ENCODE measurements at places on chromosomes 6 and 20.

GRCh38 chr20:39278230-39278788, 316.2 kb downstream of the DHX35 start:
- DNase-seq, result no peak
- no peaks in the 10 kb centered on the region for H3K4me1 ChIP-seq
- no peak overlapping the region for H3K27ac ChIP-seq
- no peaks in the 10 kb centered on the region for H3K27me3 ChIP-seq
- H3K36me3 ChIP-seq, result no peaks in the 10 kb centered on the region
- H3K4me3 ChIP-seq, result no peak overlapping the region

DNA sequence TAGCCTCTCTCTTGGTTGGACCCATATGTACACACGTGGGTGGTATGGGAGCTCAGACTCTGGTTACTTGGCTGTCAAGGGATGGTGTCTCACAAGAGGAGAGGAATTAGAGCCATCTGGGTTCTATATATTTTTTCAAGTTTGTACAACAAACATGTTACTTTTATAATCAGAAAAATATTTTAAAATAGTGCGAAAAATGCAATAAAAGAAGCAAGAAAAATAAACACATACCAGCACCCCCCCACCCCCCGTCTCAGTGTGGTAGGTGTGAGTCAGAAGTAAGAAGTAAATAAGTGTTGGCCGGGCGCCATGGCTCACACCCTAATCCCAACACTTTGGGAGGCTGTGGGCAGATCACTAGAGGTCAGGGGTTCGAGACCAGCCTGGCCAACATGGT, 2.1 kb upstream of the TIAM2 start:
- no peaks in the 10 kb centered on the region for H3K4me1 ChIP-seq
- peaks cover 19% of the 10 kb centered on the region for H3K27me3 ChIP-seq
- H3K4me3 ChIP-seq, result no peak overlapping the region
- no peak for DNase-seq
- H3K36me3 ChIP-seq, result no peaks in the 10 kb centered on the region

DNA sequence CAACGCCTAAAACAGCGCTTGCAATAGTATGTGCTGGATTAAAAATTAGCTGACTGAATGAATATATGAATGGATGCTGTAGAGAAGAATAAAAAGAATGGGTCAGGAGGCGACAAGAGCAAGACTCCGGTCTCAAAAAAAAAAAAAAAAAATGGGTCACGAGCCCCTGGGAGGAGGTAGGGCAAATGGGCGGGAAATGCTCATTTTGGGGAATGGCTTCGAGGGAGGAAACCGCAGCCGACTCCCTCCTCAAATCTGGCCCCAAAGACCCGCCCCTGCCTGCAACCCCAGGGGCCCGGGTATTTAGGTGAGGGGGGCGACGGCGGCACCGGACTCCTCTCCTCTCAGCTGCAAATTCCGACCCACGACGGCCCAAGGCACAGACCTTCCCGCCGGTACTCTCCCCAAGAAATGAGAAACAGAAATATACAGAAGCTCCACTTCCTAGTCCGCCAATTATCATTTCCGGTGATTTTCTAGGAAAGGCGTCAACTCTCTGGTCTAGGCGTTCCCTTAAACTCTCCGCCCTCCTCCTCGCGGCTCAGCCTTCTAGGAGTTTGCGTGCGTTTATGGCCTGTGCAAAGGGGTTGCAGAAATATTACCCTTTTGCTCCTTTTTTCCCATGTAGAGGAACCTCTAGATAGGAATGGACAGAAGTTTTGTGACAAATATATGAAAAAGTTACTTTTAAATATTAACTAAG, at the start of gene ZNF311:
Gene ZNF311 (minus strand): TSS at position 133 of the 703 bp plus-strand sequence. CDS start 1,361 bp downstream, outside the sequence.
- no peaks in the 10 kb centered on the region for H3K36me3 ChIP-seq
- DNase-seq, result peak; percentile 77
- H3K4me3 ChIP-seq, result peak within 1 kb of the TSS; percentile 62
- H3K27me3 ChIP-seq, result peaks cover 7% of the 10 kb centered on the region

DNA sequence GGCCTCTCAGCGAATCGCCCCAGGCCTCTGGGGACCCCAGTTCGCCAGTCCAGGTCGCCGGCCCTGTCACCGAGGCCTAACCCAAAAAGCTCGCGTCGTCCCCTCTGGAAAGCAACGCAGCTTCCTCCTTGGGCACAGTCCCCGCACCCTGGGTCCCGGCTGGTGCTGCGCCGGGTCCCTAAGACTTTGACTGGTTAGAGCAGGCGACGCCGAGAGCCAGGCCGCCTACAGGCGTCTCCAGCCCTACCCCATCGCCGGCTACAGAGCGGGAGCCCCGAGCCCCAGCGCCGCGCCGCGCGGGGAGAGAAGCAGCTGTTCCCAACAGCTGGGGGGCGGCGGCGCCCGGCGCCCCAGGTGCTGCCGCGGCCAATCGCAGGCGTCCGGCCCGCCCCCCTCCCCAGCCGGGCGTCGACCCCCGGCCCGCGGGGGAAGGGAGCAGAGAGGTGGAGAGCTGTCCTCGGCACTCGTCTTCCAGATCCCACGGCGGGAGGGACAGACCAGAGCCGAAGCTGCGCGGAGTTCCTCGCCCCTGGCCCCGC, 540 bp upstream of the RBM24 start:
- peaks cover 15% of the 10 kb centered on the region for H3K4me1 ChIP-seq
- H3K4me3 ChIP-seq, result peak overlapping the region; percentile 59
- no peaks in the 10 kb centered on the region for H3K36me3 ChIP-seq
- DNase-seq, result peak; percentile 71

DNA sequence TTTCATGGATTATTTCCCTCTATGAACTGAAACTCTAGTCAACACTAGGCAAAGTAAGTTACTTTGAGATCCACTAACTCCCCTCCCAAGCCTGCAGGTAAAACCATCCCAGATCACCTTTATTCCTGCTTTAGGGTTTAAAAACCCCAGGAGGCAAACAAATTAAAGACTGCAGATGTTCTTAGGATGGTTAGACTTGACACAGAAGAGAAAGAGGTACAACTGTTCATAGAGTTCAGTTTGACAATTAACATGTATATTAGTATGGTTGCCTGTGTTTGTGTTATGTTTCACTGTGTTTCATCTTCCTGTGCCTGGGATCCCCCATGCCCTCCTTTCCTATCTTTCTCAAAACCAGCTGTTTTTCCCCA, 53.5 kb downstream of the RREB1 start:
- H3K27ac ChIP-seq, result no peak overlapping the region
- peaks cover 63% of the 10 kb centered on the region for H3K4me1 ChIP-seq
- no peaks in the 10 kb centered on the region for H3K36me3 ChIP-seq
- H3K27me3 ChIP-seq, result no peaks in the 10 kb centered on the region
- no peak overlapping the region for H3K4me3 ChIP-seq

GRCh38 chr6:119476024-119476423, 126.5 kb upstream of the MAN1A1 start:
- no peaks in the 10 kb centered on the region for H3K27me3 ChIP-seq
- H3K4me3 ChIP-seq, result no peak overlapping the region
- no peak for DNase-seq
- H3K4me1 ChIP-seq, result peaks cover 4% of the 10 kb centered on the region

- no peaks in the 10 kb centered on the region for H3K36me3 ChIP-seq
- H3K27ac ChIP-seq, result no peak overlapping the region
- peak; percentile 28 for DNase-seq
- peaks cover 7% of the 10 kb centered on the region for H3K27me3 ChIP-seq
- H3K4me3 ChIP-seq, result no peak overlapping the region
These were observed 74.6 kb upstream of the BHLHE23 start for GRCh38 chr20:63081351-63081750.

DNA sequence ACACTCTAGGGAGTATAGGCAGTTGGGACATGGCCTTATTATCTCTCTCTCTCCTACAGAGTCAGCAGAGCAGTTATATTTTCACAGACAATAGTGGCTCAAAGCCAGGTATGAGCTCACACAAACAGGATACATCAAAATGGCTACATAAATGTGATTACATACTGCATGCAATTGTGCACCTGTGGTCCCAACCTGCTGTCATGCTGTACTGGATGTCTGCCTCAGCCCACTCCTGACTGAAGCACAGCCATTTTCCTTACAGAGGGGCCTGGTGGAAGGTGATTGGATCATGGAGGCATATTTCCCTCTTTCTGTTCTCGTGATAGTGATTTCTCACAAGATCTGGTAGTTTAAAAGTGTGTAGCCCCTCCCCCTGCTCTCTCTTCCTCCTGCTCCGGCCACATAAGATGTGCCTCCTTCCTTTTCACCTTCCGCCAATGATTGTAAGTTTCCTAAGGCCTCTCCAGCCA, 37.0 kb upstream of the SAMHD1 start:
- DNase-seq, result no peak
- no peaks in the 10 kb centered on the region for H3K27me3 ChIP-seq
- H3K27ac ChIP-seq, result peak overlapping the region; percentile 21

GRCh38 chr6:169663468-169663867, 38.4 kb downstream of the WDR27 start:
- no peak overlapping the region for H3K27ac ChIP-seq
- H3K27me3 ChIP-seq, result no peaks in the 10 kb centered on the region
- no peaks in the 10 kb centered on the region for H3K4me1 ChIP-seq
- H3K36me3 ChIP-seq, result peaks cover 18% of the 10 kb centered on the region
- H3K4me3 ChIP-seq, result no peak overlapping the region

- H3K27me3 ChIP-seq, result peaks cover 30% of the 10 kb centered on the region
- peak within 1 kb of the TSS; percentile 57 for H3K4me3 ChIP-seq
- H3K27ac ChIP-seq, result peak within 1 kb of the TSS; percentile 58
- H3K36me3 ChIP-seq, result no peaks in the 10 kb centered on the region
- no peak for DNase-seq
These were observed at the start of gene TOX2 for GRCh38 chr20:43914311-43915210. TOX2 (plus strand) TSS chr20:43914852; CDS start chr20:43914892, 40 bp downstream.

GRCh38 chr6:42777126-42777822, 4.6 kb upstream of the BICRAL start:
- no peak for DNase-seq
- H3K27ac ChIP-seq, result no peak overlapping the region
- no peak overlapping the region for H3K4me3 ChIP-seq
- H3K27me3 ChIP-seq, result no peaks in the 10 kb centered on the region
- peaks cover 11% of the 10 kb centered on the region for H3K4me1 ChIP-seq
- H3K36me3 ChIP-seq, result no peaks in the 10 kb centered on the region

DNA sequence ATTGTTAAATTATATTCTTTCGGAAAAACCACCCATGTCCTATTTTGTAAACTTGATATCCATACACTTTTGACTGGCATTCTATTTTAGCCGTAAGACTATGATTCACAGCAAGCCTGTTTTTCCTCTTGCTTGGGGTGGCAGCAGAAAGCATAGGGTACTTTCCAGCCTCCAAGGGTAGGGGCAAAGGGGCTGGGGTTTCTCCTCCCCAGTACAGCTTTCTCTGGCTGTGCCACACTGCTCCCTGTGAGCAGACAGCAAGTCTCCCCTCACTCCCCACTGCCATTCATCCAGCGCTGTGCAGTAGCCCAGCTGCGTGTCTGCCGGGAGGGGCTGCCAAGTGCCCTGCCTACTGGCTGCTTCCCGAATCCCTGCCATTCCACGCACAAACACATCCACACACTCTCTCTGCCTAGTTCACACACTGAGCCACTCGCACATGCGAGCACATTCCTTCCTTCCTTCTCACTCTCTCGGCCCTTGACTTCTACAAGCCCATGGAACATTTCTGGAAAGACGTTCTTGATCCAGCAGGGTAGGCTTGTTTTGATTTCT, 2.1 kb upstream of the ESR1 start:
- H3K27me3 ChIP-seq, result peaks cover 32% of the 10 kb centered on the region
- peaks cover 16% of the 10 kb centered on the region for H3K4me1 ChIP-seq

DNA sequence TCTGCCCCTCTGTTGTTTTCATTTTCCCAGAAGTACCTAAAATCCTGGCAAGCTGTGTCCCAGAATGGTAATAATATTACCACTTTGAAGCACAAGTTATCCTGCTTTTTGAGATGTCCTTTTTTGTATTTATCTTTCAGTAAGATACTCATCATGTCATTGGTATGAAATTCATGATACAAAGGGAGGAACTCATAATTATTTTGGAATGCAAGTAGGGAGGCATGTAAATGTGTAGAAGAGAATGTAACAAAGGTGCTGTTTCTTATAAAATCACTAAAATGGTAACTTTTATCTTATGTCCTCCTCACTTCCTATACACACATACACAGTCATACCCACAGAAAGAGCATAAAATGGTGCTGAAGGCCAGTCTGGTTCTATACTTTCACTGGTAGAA, 109.9 kb downstream of the CD2AP start:
- DNase-seq, result no peak
- no peaks in the 10 kb centered on the region for H3K27me3 ChIP-seq
- H3K4me1 ChIP-seq, result peaks cover 4% of the 10 kb centered on the region

Measured in upper lobe of right lung (tissue), 1 donor.